ENCODE measurements at places on chromosomes 4 and X.

GRCh38 chr4:113293043-113293560, 243.6 kb downstream of the ANK2 start:
- DNase-seq, result no peak

DNA sequence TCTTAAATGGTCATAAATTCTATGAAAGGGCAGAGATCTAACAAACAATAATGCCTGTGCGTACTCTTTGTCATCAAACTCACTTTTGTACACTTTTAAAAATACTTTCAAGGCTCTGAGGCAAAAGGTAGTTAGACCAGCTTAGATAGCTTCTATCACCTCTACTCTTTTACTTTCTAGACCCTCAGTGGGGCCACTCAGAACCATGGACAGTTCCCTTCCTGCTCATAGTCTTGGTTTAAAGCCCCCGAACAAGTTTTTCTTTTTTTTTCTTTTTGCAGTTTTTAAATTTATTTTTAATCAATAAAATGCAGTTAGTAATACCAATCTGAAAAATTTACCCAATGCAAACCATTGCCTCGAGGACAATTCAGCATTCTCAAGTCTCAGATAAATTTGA, 460.5 kb upstream of the CNKSR2 start:
- DNase-seq, result no peak

- no peak for DNase-seq
Observed at GRCh38 chrX:155888139-155888538, 7.0 kb downstream of the VAMP7 start.

DNA sequence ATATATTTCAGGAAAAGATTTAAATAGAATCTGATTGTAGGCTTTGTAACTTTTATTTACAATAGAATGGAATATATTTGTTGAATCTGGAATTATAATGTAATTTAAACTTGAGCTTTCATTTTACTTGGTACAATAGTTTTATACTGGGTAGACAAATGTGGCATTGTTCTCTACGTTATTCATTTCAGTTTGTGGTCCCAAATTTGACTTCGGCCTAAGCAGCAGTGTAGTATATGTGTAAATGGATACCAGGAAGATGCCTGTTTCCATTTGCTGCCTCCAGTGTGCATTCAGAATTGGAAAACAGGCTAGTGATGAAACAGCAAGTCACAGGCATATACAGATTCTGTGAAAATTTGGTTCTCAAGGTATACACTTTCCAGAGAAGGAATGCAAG, 77.8 kb downstream of the CLDN22 start:
- DNase-seq, result no peak

- no peak for DNase-seq
Observed at GRCh38 chr4:113555868-113556267, 205.7 kb downstream of the CAMK2D start.

- DNase-seq, result no peak
Observed at GRCh38 chr4:169604131-169604900, 8.1 kb downstream of the NEK1 start.

DNA sequence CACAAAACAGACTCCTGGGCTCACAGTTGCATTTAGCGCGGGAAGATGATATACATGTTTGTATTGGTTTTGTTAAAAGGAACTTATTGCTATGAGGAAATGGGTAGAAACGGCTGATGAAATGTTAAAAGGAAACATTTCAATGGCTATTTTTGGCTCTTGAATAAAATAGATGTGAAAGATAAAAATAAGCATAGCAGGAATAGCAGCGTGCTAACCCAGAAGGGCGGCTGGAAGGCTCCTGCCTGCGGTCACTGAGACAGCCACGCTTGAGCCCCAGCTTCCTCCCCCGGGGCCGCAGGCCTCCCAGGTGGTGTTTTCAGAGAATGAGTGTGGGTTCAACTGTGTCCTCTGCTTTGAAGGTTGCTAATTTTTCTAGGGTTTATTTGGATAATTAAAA, 35.0 kb upstream of the CLCN4 start:
- DNase-seq, result no peak

DNA sequence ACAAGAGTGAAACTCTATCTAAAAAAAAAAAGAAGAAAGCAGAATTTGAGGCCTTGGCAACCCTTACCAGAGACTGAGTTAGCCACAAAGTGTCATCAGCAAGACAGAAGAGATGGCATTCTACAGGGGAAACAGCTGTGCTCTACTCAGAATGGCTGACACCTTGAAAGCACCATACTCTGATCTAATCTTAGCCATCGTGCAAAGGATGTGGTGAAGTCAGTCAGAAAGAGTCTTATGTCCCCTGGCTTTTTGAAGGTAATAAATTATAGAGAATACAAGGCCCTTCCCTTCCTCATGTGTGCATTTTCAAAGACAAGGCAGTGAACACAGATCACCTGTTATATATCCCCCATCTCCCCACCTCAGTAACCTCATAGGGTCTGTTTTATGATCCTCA, 13.2 kb downstream of the CLNK start:
- DNase-seq, result no peak

- DNase-seq, result no peak
Observed at GRCh38 chrX:137234651-137235402, 201.0 kb upstream of the GPR101 start.

GRCh38 chrX:50448565-50448964, 22.1 kb downstream of the DGKK start:
- DNase-seq, result no peak

DNA sequence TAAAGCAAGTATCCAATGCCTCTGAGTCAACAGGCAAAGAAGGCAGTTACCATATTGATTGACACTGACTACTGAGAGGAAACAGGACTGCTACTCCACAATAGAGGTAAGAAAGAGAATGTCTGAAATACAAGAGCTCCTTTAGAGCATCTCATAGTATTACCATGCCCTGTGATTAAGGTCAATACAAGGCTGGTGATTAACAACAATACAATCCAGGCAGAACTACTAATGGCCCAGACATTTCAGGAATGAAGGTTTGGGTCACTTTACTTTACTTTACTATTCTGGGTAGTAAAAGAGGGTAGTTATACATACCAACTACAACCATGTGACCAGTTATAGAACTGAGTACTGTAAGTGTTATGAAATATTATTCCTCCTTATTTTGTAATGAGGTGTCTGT, 44.5 kb downstream of the BRWD3 start:
- DNase-seq, result no peak

GRCh38 chrX:130082244-130083106, 27.8 kb downstream of the ELF4 start:
- DNase-seq, result no peak

GRCh38 chr4:151850791-151851213, 90.0 kb upstream of the GATB start:
- DNase-seq, result no peak

GRCh38 chrX:48589482-48590162, 7.7 kb upstream of the WDR13 start:
- DNase-seq, result peak; percentile 33

DNA sequence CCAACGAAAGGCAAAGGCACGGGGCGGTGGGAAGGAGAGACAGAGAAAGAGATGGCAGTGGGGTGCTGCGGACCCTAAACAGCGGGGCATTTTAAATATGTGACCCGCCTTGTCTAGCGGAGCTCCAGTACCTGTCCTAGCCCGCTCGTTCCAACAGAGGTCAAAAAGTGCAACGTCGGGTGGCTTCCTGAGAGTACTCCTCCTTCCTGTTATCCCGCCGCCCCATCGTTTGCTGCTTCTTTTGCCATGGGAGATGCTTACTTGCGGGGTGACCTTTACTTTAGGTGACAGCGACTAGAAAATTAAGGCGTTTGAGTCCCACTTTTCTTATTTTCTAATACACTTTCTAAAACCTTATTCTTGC, 735 bp downstream of the NRK start:
- no peak for DNase-seq

- DNase-seq, result no peak
Observed at GRCh38 chrX:134624046-134624430, 34.2 kb downstream of the PLAC1 start.

- DNase-seq, result no peak
Observed at GRCh38 chrX:153725832-153726285, 1.2 kb downstream of the ABCD1 start.

- peak; percentile 99 for DNase-seq
Observed at GRCh38 chr4:53702334-53703266, 111.3 kb upstream of the LNX1 start.

Data from SHP77 (cell line).